ENCODE measurements at places on chromosomes 1 and 21. TPM values are rescaled to one million over a fixed set of nuclear protein-coding genes. Genes with fewer than 3 reads are reported as not detected.

Gene FAM151A
- not detected for total RNA-seq

Gene GADD45A
- 49.7 TPM for total RNA-seq

Gene GUCA2B
- total RNA-seq, result not detected

Gene ESRRG
- not detected for total RNA-seq

Gene CHRM3
- 4.0 TPM for total RNA-seq

Gene CLCA4
- 0.13 TPM for total RNA-seq

Gene KRTAP19-1
- total RNA-seq, result not detected

Gene SELENON
- total RNA-seq, result 68.0 TPM

Gene HAPLN2
- total RNA-seq, result 0.94 TPM

DNA sequence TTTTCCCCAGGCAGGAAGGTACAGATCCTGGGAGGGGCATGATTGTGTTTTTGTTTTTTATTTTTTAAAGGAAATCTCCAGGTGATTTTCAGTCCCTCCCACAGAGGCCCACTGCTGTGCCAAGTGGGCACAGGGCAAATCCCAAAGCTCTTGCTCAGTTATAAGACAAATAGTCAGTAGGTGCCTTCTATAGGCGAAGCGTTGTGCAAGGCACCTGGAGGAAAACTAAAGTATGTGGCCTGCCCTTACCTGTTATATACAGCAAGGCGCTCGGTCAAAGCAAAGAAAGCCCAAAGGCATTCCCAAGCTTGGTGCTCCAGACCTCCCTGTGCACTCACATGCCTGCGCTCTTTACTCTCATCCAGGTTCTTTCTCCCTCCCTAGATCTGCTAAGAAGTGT, 81.0 kb downstream of the KCNJ15 start:
- H3K4me3 ChIP-seq, result no peak overlapping the region
- no peak for DNase-seq
- H3K36me3 ChIP-seq, result no peaks in the 10 kb centered on the region
- H3K27me3 ChIP-seq, result no peaks in the 10 kb centered on the region
- H3K4me1 ChIP-seq, result no peaks in the 10 kb centered on the region

GRCh38 chr1:110089561-110090275, 19.2 kb upstream of the ALX3 start:
- no peaks in the 10 kb centered on the region for H3K27me3 ChIP-seq
- H3K4me1 ChIP-seq, result no peaks in the 10 kb centered on the region
- H3K4me3 ChIP-seq, result no peak overlapping the region

- DNase-seq, result no peak
- no peaks in the 10 kb centered on the region for H3K4me1 ChIP-seq
- no peaks in the 10 kb centered on the region for H3K36me3 ChIP-seq
- H3K4me3 ChIP-seq, result no peak overlapping the region
These were observed 50.8 kb downstream of the PTBP2 start for GRCh38 chr1:96772349-96772748.

GRCh38 chr1:239723776-239724367, 337.5 kb downstream of the CHRM3 start:
- DNase-seq, result no peak
- no peak overlapping the region for H3K27ac ChIP-seq
- no peaks in the 10 kb centered on the region for H3K36me3 ChIP-seq
- no peaks in the 10 kb centered on the region for H3K27me3 ChIP-seq
- no peaks in the 10 kb centered on the region for H3K4me1 ChIP-seq

GRCh38 chr21:42424914-42425541, 21.3 kb downstream of the UBASH3A start:
- H3K27ac ChIP-seq, result no peak overlapping the region
- no peaks in the 10 kb centered on the region for H3K27me3 ChIP-seq
- no peaks in the 10 kb centered on the region for H3K36me3 ChIP-seq

GRCh38 chr21:41396558-41397075, 29.4 kb upstream of the MX1 start:
- no peak overlapping the region for H3K4me3 ChIP-seq
- no peak overlapping the region for H3K27ac ChIP-seq
- DNase-seq, result peak; percentile 55

- H3K4me1 ChIP-seq, result no peaks in the 10 kb centered on the region
- no peak overlapping the region for H3K27ac ChIP-seq
- DNase-seq, result no peak
- no peaks in the 10 kb centered on the region for H3K36me3 ChIP-seq
These were observed 136.9 kb downstream of the RWDD3 start for GRCh38 chr1:95370691-95371562.

GRCh38 chr1:206684478-206685333, at the start of gene MAPKAPK2:
MAPKAPK2 (plus strand) TSS chr1:206684905; CDS start chr1:206685230, 325 bp downstream.
- peak within 1 kb of the TSS; percentile 100 for H3K27ac ChIP-seq
- peaks cover 6% of the 10 kb centered on the region for H3K4me1 ChIP-seq
- peak; percentile 84 for DNase-seq
- H3K27me3 ChIP-seq, result no peaks in the 10 kb centered on the region
- H3K4me3 ChIP-seq, result peak within 1 kb of the TSS; percentile 99

DNA sequence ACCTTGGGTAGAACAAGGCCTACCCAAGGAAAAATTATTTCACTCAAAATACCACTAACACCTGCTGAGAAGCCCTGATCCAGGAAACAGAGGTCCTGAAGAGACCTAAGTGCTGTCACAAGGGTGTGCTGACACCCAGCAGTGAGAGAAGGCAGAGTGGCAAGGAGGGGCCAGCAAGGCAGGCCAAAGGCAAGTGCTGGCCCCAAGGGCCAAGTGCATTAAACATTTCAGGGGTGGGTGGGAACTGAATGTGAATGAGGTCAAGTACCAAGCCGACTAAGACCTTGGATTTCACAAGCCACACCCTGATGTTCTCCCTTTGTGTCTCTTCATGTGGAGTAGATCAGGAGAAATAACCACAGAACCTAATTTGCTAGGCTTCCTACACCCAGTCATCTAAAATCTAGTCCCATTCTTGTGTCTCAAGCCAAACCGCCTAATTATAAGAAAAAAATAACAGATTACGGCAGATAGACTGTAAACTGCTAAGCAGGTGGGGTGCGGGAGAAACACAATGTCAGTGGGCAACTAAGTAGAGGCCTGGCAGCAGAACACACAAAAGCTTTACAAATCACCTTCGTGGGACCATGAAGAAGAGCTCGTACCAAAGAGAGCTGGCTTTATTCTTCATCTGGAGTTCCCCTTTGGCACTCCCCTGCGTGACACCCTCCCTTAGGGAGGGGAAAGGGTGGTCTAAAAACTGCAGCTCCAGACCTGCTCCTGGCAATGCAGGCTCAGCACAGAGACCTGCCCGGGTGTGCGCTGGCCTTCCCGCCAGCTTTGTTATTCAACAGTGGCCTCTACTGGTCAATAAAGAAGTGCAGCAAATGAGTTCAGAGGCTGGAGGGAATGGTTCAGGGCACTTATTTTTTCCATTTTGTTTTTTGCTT, 8.7 kb downstream of the UBE2G2 start:
- no peaks in the 10 kb centered on the region for H3K36me3 ChIP-seq
- H3K27me3 ChIP-seq, result no peaks in the 10 kb centered on the region
- no peaks in the 10 kb centered on the region for H3K4me1 ChIP-seq
- no peak overlapping the region for H3K27ac ChIP-seq

DNA sequence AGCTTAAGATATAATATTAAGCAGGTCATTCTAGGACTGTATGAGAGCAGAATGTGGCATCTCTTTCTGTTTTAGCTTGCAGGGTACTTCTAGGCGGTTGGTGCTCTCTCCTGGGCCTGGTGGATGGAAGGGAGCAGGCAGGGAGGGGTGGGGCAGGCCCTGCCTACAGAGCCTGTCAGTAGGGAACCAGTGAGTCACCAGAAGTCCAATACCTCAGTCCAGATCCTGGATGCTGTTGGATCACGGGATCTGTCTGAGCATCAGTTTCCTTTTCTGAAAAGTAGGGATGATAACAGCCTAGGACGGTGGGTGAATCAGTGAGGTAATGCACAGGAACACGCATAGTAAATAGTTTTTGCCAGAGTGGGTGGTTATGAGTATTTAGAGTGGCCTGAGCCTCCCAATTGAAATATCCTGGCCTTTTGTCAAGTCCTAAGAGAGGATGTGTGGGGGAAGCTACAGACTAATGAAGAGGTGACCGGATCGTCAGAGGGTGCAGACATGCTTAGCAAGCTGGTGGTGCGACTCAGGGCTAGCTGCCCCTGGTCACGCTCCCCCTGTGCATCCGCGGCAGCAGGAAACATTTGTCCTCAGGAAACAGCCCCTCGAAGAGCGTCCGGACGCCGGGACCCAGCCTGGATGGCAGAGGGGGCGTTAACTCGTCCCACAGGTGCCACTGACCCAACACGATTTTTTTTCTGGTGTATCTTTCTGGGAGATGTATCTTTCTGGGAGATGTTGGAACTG, 23.9 kb downstream of the NAV1 start:
- no peak overlapping the region for H3K4me3 ChIP-seq
- H3K27me3 ChIP-seq, result no peaks in the 10 kb centered on the region
- no peak for DNase-seq
- no peaks in the 10 kb centered on the region for H3K4me1 ChIP-seq
- peak overlapping the region; percentile 75 for H3K27ac ChIP-seq

DNA sequence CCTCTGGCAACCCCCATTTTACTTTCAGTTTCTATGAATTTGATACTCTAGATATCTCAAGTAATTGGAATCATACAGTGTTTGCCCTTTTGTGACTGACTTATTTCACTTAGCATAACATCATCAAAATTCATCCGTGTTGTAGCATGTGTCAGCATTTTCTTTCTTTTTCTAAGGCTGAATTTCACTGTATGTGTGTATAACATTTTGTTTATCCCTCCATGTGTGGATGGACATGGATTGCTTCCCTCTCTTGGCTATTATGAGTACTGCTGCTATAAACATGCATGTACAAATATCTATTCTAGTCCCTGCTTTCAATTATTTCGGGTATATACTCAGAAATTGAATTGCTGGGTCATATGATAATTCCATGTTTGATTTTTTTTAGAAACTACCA, 97.3 kb downstream of the MAP3K21 start:
- no peaks in the 10 kb centered on the region for H3K4me1 ChIP-seq
- H3K36me3 ChIP-seq, result no peaks in the 10 kb centered on the region
- no peaks in the 10 kb centered on the region for H3K27me3 ChIP-seq
- H3K4me3 ChIP-seq, result no peak overlapping the region
- no peak overlapping the region for H3K27ac ChIP-seq
- DNase-seq, result no peak
